ENCODE measurements at places on chromosomes 12 and 14.

- DNase-seq, result no peak
Measured at GRCh38 chr12:42568952-42569915, 20.3 kb downstream of the PRICKLE1 start.

DNA sequence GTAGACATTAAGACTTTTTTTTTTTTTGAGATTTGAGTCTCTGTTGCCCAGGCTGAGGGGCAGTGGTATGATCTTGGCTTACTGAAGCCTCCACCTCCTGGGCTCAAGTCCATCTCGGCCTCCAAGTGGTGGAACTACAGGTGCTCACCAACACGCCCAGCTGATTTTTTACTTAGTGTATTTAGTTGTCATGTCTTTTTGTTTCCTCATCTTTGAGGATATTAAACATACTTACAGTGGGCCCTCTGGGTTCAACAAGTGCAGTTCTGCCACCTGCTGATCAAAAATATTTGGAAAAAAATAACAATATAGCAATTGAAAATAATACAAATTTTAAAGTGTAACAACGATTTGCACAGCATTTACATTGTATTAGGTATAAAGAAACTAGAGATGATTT, 4.4 kb upstream of the B4GALNT1 start:
- DNase-seq, result no peak

DNA sequence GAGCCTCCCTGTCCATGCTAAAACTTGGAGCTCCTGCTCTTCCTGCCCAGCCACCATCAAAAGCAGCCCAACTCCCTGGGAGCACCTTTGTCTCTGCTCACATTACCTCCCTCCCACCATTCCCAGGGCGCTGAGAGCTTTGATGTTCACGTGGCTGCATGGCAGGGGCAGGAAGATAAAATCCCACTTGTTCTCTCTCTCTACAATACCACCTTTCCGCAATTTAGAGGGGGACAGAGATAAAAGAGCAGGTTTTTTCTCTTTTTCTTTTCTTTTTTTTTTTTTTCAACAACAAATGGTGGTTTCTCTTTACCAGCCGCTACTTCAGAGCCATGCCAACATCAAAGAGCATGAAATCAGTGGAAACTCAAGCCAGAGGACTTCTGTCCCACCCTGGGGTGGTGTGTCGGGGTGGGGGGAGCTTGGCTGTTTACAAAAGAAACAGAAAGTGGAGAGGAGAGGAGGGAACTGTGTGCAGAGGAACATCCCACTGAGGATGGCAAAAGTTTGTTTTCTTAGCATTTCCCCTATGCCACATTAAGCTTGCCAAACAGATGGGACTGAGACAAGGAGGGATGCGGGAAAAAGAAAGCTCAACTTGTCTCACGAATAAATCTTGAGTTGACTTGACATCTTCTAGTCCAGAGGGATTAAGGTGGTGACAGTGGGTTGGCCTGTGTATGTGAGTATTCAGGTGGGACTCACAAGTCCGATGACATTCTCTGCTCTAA, 103.7 kb upstream of the NUDT4 start:
- DNase-seq, result no peak

DNA sequence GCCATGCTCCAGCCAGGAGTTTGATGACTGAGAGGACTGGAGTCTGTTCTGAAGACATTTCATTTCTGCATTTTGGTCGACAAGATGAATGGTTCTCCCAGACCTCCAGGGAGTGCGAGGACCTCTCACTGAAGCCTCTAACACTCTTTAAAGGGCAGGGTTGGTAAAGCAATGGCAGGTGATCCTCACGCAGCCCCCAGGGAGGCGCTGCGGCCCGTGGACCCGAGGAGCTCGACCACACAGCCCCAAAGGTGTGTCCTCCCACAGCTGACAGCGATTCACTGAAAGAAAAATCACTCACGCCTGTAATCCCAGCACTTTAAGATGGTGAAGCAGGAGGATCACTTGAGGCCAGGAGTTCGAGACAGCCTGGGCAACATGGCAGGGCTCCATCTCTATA, 183.8 kb upstream of the SFSWAP start:
- no peak for DNase-seq

DNA sequence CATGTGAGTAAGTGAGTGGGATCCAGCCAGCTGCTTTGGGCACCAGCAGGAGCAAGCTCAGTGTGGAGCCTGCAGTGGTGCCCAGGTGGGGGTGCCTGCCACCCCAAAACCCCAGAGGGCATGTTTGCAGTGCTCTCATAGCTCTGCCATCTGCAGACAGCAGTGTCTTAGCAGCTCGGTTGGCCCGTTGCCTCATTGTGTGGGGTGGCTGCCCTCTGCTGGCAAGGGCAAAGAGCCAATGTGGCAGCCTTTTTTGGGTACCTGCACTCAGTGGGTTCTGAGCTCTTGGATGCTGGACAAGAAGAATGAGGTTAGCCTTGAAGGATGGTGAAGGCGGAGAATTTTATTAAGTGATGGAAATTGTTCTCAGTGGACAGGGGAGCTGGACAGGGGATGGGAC, 52.3 kb downstream of the NEUROD4 start:
- peak; percentile 45 for DNase-seq

DNA sequence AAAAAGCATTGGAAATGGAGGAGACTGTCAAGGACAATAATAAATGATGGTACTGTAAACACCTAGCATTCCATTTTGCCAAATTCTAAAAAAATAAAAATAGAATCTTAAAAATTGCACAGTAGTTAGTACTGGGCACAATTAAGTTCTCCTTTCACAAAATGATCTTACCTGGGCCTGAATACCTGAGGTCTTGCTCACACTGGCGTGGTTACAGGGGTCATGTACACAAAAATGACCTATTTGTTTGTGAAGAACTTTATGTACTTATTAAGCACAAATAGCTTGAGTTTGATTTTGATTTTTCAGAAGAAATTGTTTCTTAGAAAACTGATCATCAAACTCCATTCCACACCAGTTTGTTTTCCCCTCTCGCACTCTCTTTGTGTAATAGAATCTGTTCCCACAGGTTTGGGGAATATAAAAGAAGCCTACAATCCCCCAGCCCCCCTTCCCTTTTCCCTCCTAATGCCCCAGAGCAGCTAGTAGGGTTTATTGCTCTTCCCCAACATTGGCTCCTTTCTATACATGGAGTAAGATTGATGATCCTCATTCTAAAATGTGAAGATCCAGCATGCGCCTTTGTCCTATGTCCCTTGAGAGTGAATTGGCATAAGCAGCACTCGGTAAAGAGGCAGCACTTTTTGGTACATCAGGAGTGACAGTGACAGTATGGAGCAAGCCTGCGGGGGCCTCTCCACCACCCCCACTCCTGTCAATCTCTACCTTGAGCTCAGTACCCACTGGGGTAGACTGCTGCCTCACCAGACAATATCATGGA, 204.3 kb downstream of the ASCL1 start:
- DNase-seq, result no peak

- no peak for DNase-seq
Measured at GRCh38 chr14:68888025-68888850, 90.9 kb downstream of the ACTN1 start.

GRCh38 chr14:58547649-58548048, 90.1 kb upstream of the DACT1 start:
- DNase-seq, result no peak

DNA sequence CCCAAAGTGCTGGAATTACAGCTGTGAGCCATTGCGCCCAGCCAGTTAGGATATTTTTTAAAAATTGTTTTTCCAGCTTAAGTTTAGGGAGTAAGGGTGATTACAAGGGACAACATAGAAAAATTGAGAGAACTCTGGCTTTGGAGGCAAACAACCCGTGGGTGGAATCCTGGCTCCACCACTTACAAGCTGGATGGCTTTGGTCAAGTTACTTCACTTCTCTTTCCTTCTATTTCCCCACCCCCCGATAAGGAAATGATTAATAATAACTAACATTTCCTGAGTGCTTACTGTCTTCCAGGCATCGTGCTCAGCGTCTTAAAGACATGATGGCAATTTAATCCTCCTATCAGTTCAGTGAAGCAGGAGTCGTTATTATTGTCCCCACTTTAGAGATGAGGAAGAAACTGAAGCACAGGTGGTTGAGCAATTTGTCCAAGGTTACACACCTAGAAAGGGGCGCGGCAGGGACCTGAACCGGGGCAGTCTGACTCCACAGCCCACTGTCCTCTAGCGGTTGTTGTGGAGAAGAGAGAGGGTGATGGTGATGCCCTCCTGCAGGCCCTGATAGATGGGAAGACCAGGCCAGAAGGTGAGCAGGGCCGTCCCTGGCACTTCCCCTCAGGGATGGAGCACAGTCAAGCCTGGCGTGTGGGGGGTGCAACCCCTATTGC, 16.7 kb upstream of the FAIM2 start:
- no peak for DNase-seq

- peak; percentile 10 for DNase-seq
Measured at GRCh38 chr12:67804168-67804567, 155.6 kb downstream of the DYRK2 start.

- DNase-seq, result no peak
Measured at GRCh38 chr14:60865378-60866127, 115.3 kb downstream of the TRMT5 start.

- no peak for DNase-seq
Measured at GRCh38 chr12:128091101-128091720, 175.8 kb upstream of the TMEM132C start.

- DNase-seq, result no peak
Measured at GRCh38 chr12:2351161-2351560, 298.4 kb downstream of the CACNA1C start.

- no peak for DNase-seq
Measured at GRCh38 chr12:109765446-109765810, 51.8 kb downstream of the FAM222A start.

- DNase-seq, result no peak
Measured at GRCh38 chr12:67917811-67918210, 71.4 kb upstream of the IFNG-AS1 start.

DNA sequence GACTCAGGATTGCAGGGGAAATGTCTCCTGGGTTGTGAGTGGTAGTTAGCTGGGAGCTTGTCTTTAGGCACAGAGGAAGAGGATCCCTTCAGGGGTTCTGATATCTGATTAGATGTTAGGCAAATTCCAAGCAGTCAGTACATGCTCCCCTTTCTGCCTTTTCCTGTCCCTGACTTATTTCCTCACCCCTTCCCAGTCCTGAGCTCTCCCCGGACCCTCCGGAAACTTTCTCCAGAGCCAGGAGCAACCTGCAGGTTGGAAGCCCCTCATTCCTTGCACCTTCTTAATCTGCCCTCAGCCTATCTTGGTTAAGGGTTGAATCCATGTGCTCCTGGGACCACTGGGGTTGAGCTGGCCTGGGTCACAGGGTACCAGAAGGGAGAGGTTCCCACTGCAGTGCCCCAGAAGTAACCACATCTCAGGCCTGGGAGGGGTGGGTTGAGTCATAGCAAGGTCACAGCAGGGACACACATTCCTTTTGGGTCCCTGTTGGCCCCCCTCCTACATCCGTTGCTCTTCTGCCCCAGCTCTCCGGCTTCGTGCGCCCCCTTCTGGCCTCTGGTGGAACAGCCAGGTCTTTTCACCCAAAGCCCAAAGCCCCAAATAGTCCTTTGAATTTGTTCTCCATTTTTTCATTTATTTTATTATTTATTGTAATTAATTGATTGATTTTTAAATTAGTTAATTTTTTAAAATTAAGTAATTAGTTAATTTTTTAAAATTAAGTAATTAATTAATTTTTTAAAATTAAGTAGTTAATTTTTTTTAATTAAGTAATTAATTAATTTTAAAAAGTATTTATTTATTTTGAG, 1.8 kb downstream of the IGFBP6 start:
- DNase-seq, result peak; percentile 77
